ENCODE measurements at places on chromosomes 7 and 10.

DNA sequence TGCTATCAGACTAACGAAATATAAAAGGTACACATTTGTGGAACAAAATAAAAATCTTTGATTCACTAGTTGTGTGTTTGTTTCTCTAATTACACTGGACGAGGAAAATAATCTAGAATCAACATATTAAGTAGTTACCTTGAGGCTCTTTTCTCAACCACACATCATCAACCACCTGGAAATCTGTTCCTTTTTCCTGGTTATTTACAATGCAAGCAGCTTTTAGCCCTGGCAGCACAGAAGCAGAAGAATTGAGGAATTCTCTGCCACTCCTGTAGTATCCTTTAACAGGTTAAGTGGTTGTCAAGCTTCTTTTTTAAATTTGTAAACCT is 23.7 kb downstream of the NUP42 start:
- DNase-seq, result no peak

DNA sequence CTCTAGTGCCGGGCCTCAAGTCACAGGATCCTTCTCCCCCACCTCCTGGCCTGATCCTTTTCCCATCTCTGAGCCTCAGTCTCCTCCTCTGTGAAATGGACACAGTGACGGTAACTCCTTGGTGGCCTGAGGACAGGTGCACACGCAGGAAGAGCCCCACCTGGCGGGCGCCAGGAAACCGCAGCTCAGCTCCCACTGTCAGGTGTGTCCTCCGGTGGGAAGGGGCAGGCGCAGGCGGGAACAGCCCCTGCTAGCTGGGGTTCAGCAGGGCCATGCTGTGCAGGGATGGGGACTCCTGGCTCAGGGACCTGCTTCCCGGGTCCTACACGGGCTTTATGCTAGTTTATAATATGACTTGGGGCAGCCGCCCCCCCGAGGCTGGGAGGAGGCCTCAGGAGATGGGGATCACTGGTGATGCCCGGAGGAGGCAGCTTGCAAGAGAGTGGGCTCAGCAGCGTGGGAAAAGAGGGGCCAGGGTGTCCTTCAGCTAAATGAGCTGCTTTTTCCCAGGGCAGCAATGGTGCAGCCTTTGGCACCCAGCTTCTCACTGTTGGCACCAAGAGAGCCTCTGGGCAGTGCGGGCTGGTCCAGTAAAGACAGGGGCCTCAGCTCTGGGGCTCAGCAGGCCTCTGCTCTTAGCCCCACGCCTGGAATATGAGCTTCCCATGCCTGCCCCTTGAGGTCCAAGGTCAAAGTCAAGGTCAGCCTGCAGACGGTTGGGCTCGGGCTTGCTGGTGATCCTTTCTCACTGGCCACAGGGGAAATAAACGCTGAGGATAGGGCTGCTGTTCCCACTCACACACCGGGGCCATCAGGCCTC is 68.0 kb upstream of the FAM20C start:
- no peak for DNase-seq

- no peak for DNase-seq
These were observed 1199.4 kb downstream of the SORCS1 start for GRCh38 chr10:105965141-105965540.

DNA sequence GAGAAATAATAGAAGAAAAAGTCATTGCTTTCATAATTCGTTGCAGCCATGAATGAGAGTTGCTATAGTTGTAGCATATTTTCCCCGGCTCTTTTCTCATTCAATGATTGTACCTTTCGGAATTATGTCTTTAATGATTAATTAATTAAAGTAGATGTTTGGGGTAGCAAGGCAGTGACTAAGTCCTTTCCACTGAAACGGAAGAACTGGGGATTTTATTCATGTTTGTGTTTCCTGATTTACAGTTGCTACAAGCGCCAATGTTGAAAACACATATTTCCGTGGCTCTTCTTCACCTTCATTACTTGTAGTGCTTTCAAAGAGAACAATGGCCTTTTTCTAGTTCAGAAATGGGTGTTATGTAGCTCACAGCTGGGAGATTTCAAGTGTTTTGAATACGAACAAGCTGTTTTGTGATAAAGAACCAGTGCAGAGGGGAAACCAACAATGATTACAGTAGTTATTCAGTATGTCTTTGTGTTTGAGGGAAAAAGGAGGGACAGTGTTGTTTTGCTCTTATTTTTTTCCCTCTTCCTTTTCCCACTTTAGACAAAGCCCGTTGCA is 153.5 kb downstream of the NSUN6 start:
- DNase-seq, result no peak

GRCh38 chr10:61406242-61406641 is 46.9 kb downstream of the TMEM26 start:
- DNase-seq, result no peak

- no peak for DNase-seq
These were observed 17.1 kb downstream of the UBE2D1 start for GRCh38 chr10:58351616-58352578.

GRCh38 chr7:20470082-20470481 is 139.4 kb downstream of the ITGB8 start:
- no peak for DNase-seq

GRCh38 chr10:77943121-77943901 is 16.8 kb upstream of the DLG5 start:
- DNase-seq, result no peak

DNA sequence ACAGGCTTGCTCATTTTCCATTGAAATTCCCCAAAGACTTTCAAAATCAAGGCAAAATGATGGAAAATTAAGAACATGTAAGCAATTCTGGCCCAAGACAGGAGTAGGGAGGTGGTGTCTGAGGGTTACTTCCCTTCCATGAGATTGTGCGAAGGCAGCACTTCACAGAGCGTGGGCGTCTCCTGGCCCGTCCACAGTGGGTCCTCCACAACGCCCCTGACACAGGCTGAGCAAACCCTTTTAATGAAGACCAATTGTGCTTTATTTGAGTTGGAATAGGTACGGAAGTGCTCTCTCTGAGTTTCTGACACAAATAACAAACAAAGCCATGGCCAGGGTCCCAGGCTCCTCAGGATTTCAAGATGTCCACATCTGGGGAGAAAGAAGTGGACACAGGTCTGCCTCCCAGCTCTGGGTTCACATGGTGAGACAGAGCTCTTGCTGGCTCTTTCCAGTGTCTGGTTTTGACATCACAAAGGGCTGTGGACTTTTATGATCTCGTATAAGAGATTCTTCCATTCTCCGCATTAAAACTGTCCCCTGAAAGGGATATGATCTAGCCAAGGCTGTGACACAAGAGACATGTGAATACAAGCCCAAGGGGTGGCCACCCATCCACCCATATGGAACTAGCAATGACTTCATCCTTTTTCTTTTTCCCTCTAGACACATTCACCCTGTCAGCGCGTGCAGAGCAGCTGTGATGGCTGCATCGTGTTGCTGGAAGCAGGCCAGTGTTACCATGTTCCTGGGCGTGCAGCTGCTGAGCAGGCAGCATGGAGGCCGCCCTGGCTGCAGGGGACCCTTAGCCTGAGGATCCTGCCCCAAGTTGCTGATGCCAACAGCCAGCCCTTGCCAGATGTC is 145.6 kb downstream of the ADAM12 start:
- DNase-seq, result no peak

- DNase-seq, result no peak
These were observed 22.2 kb downstream of the MKX start for GRCh38 chr10:27723436-27723835.

- DNase-seq, result no peak
These were observed 276.3 kb downstream of the LHFPL3 start for GRCh38 chr7:104604706-104605105.

- no peak for DNase-seq
These were observed 51.7 kb upstream of the PPIF start for GRCh38 chr10:79295563-79295962.

GRCh38 chr10:86481761-86482160 is 39.8 kb downstream of the WAPL start:
- DNase-seq, result no peak

DNA sequence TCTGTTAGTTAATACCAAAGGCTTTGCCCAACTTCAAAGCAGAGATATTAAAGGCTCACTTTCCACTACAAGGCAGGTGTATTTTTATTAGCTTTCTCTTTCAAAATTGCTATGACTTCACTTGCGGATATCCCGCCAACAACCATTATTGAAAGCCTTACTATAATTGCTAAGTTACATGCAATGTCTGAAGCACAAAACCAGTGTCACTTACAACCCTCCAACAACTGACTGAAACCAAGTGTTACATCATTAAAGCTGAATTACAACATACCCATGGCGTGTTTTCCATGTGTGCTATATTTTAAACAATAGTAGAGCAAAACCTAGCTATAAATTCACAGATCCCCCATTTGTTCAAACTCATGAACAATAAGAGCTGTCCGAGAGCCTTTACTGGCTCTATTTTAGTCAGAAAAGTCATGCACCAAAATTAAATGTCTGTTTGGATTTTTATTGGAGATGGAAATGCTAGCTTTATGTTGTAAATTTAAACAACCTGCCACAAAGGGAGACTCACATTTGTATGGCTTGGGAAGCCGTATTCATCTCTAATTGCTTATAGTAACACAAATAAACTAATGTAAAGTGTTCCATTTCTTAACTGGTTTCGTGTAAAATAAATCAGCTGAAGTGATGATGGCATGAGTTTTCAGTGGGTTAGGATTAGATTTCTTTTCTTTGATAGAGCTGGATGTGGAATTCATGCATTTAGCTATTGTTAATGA is 227.1 kb downstream of the AGMO start:
- DNase-seq, result no peak

GRCh38 chr10:72561745-72562166 is 64.1 kb downstream of the MICU1 start:
- DNase-seq, result no peak

DNA sequence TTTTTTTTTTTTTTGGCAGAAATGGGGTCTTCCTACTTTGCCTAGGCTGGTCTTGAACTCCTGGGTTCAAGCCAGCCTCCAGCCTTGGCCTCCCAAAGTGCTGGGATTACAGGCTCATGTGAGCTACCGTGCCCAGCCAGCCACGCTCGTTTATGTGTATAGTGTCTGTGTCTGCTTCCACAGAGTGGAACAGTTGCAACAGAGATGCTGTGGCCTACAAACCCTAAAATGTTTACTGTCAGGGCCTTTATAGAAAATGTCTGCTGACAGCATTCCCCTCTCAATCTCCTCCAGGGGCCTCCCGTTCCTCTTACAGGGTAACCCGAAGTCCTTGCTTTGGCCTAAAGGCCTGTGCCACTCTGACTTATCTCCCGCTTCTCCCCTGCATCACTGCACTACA is 87.6 kb upstream of the LEP start:
- DNase-seq, result no peak

- no peak for DNase-seq
These were observed 52.0 kb downstream of the C10orf90 start for GRCh38 chr10:126618466-126618865.

DNA sequence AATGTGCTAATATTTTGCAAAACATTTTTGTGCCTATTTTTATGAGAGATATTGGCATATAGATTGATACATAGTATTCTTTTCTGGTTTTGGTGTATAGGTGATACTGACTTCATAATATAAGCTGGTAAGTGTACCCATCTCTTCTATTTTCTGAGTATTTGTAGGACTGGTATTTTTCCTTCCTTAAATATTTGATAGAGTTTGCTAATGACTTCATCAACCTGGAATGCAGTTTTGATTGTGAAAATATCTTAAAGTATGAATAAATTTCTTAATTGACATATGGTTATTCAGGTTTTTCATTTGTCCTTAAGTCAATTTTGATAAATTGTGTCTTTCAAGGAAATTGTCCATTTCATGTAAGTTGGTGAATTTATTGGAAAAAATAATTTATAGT is 6.1 kb upstream of the SCRN1 start:
- no peak for DNase-seq

GRCh38 chr7:23191022-23191421 is 9.2 kb downstream of the NUP42 start:
- no peak for DNase-seq

- DNase-seq, result no peak
These were observed 56.2 kb upstream of the ABLIM1 start for GRCh38 chr10:114714281-114714741.

- no peak for DNase-seq
These were observed 28.2 kb downstream of the INPP5F start for GRCh38 chr10:119754085-119754484.

DNA sequence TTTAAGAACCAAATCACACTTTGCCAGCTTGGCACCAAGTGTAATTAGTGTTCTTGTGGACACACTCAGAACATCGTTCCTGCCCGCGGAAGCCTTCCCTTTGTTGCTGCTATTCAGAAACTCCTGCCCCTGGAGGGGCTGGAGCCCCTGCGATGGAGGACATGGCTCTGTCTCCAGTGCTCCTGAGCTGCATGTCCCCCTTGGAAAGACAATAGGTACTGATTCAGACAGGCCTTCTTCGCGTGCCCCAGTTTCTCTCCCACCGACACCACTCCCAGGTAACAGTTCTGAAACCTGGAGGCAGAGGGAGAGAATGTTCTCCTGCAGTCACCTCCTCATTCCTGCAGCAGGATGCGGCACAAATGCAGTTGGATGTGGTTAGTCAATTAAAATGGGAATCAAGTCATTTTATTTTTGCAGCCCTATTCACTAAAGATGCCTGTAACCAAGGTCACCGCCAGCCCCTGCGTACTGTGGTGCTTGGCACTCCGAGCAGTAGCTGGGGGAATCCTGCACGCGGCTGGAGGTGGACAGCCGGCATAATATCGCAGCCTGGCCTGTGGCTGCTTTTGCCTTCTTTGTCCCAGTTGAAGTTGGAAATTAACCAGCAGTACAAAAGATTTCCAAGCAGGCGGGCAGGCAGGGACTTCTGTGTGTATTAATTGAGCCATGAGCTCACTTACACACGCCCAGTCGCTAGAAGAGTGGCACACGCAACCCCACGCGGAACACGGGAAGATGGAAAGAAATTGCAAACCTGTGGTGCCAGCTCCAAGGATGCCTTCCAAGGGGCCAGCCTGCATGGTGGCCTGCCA is 205.7 kb downstream of the EBF3 start:
- no peak for DNase-seq

DNA sequence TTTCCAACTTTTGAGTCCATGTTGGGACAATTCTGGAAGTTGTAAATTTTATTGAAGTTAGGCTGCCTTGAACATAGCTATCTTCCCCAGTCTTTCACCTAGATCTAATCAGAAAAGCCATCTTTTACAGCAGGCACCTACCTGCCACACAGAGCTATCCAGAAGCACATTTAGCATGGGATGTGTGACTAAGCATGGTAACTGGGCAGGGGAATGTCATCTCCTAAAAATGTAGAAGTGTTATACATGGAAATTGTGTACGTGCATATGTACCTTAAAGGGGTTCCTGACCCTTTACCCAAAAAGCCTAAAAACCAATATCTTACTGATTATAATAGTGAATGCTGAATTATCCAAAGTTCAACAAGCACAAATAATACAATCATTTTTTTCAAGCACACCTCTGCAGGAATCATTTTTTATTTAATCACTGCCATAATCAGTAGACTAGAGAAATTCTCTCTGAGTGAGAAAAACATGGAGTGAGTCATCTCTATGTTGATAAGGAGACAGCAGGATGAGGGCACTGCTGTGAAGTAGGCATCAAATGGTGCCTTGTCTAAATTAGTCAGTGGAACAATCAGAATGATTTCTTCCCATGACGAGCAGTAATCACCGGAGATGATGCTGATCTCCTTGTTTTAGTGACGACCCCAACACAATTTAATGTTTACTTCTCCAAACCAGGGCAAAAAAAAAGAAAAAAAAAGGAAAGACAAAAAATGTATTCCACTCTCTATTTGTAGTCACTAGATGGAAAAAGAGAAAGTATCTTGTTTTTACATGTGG is 75.9 kb downstream of the SORBS1 start:
- DNase-seq, result no peak

Measured in NCI-H187 treated with DMSO at 0.1 percent for 48 hours (cell line).